ENCODE measurements at places on chromosomes 12 and 14. TPM values are rescaled to one million over a fixed set of nuclear protein-coding genes. Genes with fewer than 3 reads are reported as not detected.
A peak's percentile ranks its signal among the peaks of the same experiment; 100 is the strongest.

GRCh38 chr12:110557300-110557699 lies 25.8 kb downstream of the PPTC7 start:
- DNase-seq, result no peak

DNA sequence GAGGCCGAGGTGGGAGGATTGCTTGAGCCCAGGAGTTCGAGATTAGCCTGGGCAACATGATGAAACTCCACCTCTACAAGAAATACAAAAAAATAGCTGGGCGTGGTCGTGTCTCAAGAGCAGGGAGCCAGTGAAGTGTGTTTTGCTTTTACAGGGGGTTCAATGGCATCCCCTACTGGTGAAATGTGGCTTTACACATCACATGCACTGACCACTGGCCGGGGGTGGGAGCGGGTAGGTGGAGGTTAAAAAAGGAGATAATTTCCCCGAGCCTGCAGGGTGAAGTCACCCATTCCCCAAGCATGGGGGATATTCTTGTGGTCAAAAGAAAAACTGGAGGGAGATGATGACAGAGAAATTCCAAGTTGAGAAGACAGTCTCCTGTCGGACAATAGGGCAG lies 63.6 kb upstream of the PWP1 start:
- no peak for DNase-seq

DNA sequence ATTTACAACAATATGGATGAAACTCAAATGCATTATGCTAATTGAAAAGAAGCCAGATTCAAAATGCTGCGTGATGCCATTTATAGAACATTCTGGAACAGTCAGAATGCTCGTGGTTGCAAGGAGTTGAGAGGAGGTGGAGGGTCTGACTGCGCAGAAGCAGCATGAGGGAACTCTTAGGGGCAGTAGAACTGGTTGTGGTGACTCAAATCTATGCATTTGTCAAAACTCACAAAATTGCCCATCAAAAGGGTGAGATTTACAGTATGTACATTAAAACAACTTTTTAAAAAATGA lies 113.7 kb upstream of the PDZRN4 start:
- no peak for DNase-seq

LRCOL1 gene
- total RNA-seq, result not detected

MSI1 gene
- 0.96 TPM for total RNA-seq

DNA sequence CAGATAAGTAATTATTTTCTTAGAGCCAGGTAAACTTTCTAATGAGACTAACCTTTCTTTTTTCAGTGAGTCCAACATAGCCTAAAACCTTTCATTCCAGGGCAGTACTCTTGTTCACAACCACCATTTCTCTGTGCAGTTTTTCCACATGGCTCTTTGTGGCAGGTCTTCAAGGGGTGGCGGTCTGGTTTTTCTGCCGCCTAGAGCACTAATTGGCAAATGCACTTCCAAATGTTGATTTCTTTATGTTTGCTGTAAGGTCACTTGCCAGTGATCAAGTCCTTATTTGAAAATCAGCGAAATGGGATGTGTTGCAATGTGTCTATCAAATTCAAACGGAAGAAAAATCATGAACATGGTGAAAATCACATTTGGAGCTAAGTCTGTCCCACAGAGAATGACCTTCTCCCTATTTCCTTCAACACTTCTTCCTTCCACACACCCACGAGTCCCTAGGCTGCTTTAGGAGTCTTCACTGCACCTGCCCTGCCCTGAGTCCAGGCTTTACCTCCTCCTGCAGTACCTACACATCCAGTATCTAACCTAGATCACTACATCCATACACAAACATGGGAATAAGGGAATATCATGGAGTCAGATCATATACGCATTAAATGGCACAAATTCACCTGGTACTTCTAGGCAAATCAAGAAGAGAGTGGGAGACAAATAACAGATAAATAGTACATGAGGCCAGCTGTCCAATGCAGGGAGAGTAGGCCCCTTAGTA lies 1.9 kb downstream of the SRGAP1 start:
- no peak for DNase-seq

DNA sequence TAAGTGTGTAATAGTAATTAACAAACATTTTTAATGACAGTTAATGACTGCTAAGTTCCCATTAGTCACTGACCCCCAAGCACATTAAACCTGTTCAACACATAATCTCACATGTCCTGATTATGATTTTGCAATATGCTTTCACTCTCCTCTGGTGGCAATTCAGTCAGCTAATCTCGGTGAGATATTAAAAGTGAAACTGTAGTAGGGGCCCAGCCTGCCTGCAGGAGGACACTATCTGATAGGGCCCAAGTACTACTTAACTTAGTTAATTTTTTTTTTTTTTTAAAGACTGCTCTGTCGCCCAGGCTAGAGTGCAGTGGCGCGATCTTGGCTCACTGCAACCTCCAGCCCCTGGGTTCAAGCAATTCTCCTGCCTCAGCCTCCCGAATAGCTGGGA lies 48.8 kb downstream of the CIT start:
- DNase-seq, result no peak

SLC6A15 gene
- 0.43 TPM for total RNA-seq

CNIH1 gene
- total RNA-seq, result 109 TPM

SLC41A2 gene
- 11.1 TPM for total RNA-seq

DNA sequence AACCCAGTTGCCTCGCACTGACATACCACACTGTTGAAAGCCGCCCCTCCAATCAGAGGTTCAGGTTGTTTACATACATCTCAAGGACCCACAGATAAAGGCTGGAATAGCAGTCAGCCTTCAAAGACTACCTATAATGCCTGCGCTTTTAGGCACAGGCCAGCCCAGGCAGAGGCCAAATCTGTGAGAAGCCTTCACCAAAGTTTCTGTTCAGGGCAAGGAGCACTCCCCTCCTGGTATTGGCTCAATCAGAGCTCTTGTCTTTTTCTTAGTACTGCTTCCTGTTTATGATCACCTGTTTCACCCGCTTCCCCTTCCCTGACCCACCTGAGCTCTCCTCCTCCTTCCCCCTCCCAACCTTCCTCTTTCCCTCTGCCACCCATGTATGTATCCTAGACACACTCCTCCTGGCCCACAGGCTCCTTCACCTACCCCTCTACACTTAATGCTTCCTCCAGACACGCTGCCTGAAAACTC lies 34.8 kb downstream of the DUSP16 start:
- no peak for DNase-seq

GRCh38 chr12:71780237-71780822 lies 25.7 kb downstream of the RAB21 start:
- DNase-seq, result peak; percentile 65

ARMH4 gene
- total RNA-seq, result not detected

RPS6KL1 gene
- 6.0 TPM for total RNA-seq

DNA sequence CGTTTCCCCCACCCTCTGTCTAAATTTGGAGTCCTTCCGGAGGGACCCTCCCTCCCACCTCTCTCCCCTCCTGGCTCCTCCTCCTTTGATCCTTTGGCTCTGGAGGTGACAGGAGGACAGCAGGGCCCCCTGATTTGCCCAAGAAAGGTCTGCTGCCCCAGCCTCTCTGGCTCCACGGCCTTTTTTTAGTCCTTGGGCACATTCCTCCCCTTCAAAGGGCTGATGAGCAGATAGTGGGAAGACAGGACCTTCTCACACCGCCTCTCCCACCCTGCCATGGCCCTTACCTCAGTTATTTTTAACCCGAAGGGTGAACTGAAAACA lies 196 bp upstream of the MYH6 start:
- no peak for DNase-seq

DNA sequence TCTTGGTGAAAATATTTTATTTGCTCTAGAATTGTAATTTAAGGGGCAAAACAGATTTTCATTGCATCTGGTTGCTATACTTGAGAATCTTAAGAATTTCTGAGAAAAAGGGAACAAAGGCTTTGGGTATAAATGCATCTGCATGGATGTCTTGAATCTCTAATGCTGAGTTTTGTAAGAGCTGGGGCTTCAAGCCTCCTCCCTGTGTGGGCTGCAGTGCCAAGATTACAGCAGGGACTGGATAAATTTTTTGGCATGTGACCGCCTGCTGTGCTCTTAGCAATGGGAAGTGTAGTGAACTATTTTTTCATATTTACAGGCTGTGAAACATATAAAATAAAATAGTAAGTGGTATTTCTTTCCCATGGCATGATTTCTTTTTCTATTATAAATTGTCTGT lies 70.0 kb downstream of the SLC38A6 start:
- DNase-seq, result no peak

DNA sequence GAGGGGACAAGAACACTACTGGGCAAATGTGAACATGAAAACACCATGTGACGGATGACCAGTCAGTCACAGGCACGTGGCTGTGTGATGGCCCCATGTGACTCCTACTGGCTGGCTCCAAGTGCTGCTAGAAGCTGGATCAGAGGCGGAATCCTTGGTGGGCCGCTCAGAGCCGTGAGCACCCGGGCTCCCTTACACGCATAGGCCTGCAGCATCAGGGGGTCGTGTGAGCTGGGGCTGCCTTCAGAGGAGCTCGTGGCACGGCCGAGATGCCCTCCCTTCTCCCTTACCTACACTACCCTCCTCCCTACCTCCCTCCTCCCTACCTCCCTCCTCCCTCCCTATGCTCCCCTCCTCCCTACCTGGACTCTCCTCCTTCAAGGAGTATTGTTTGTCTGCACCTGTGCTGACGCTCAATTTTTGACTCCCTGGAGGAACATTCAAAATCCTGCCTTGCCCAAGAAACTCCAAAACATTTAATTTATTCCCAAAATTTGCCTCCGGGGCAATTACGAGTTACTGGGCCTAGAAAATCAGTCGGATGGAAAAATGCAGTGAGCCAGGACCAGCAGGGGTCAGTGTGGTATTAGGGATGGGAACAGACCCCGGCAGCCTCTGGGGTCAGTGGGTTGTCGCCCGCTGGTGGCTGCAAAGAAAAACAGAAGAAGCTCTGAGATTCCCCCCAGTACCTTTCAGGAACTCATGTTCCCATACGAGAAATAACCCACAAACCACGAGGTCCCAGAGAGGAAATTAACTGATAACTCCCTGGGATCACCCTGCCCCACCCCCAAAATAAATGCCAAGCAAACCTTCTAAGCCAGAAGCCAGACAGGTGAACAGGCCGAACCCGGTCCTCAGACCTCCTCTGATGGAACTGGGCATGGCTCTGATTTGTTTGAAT lies 61.3 kb downstream of the C14orf132 start:
- peak; percentile 84 for DNase-seq

DNA sequence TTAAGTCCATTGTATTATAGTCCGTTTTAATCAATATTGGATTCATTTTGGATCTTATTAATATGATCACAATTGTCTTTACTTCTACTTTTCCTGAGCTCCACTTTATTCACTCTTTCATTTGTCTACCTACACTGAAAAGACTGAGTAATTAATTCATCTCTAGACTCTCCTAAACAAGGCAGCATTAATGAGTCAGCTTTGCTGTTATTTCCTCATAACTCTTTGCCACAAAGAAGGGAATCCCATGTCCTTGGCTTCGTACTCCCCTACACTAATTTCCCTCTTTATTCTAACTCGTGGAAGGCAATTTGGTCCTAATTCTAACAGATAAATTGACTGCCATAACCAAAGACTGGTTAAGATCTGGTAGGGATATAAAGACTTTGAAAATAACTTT lies 91.9 kb downstream of the ARMH4 start:
- no peak for DNase-seq

DNA sequence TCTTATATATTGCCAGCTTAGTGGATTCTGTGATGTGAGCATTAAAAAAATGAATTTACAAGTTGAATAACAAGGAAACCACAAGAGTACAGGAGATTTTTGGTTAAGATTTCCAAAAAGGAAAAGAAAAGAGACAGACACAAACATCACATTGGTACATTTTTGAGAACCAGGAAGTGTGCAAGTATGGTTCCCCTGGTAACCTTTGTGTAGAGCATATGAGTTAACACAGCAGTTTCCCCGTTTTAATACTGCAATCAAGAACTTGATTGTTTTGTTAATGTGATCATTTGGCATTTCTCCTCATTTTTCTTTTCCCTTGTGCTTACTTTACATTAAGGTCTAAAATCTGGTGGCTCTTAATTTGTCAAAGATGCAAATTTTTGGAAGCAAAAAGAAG lies 490.4 kb upstream of the ATP2B1 start:
- DNase-seq, result no peak

Measured in activated CD4-positive, alpha-beta T cell treated with anti-CD3 and anti-CD28 coated beads for 36 hours (primary cell).